ENCODE measurements at places on chromosomes 6 and 20.

GRCh38 chr6:152110886-152111820 is 303.7 kb downstream of the ESR1 start:
- no peaks in the 10 kb centered on the region for H3K27me3 ChIP-seq
- no peak overlapping the region for H3K4me3 ChIP-seq
- H3K36me3 ChIP-seq, result no peaks in the 10 kb centered on the region
- no peak for DNase-seq
- H3K27ac ChIP-seq, result no peak overlapping the region

DNA sequence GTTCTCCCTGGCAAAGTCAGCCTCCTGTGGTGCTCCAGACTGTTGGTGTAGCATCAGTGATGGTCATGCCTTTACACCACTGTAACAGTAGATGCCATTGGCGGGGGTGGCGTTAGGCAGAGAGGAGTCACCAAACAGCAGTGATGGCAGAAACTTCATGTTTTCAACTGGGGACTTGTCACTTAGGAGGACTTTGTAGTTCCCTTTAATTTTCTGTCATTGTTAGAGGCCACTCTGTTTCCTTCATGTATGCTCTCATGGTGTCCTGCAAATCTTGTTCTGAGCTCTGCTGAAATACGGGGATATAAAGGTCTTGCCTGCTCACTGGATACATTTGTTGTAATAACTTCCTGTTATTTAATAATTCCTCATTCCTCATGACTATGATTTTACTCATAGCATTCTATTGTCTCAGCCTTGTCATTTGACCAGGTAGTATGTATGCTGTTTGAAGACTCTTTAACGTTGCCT is 4.6 kb downstream of the MAP3K4 start:
- no peak for DNase-seq
- H3K27ac ChIP-seq, result no peak overlapping the region
- peaks cover 2% of the 10 kb centered on the region for H3K4me1 ChIP-seq
- H3K27me3 ChIP-seq, result no peaks in the 10 kb centered on the region

GRCh38 chr6:161546632-161547031 is 272.8 kb upstream of the AGPAT4 start:
- H3K4me3 ChIP-seq, result no peak overlapping the region
- no peaks in the 10 kb centered on the region for H3K27me3 ChIP-seq
- peaks cover 1% of the 10 kb centered on the region for H3K4me1 ChIP-seq
- no peaks in the 10 kb centered on the region for H3K36me3 ChIP-seq
- H3K27ac ChIP-seq, result no peak overlapping the region
- no peak for DNase-seq

- H3K36me3 ChIP-seq, result no peaks in the 10 kb centered on the region
- H3K4me3 ChIP-seq, result no peak overlapping the region
- H3K4me1 ChIP-seq, result no peaks in the 10 kb centered on the region
These were observed 50.5 kb downstream of the FHL5 start for GRCh38 chr6:96613291-96613999.

DNA sequence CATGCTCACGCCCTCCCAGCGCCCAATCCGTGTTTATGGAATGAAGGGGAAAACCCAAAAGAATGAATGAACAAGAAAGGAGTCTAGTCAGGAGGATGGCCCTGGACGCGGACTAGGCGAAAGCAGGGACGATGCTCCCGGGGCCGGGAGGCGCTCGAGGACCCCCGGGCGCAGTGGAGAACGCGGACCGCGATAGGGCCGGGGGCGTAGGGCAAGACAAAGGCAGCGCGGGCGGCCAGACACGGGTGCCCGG is 758 bp downstream of the GCLC start:
- H3K27ac ChIP-seq, result peak overlapping the region; percentile 94
- H3K4me3 ChIP-seq, result peak overlapping the region; percentile 95
- H3K36me3 ChIP-seq, result peaks cover 2% of the 10 kb centered on the region
- peaks cover 12% of the 10 kb centered on the region for H3K4me1 ChIP-seq

- H3K27me3 ChIP-seq, result no peaks in the 10 kb centered on the region
- peaks cover 21% of the 10 kb centered on the region for H3K4me1 ChIP-seq
- no peak for DNase-seq
- H3K27ac ChIP-seq, result no peak overlapping the region
- no peaks in the 10 kb centered on the region for H3K36me3 ChIP-seq
These were observed 114.9 kb upstream of the DST start for GRCh38 chr6:56757588-56757984.

GRCh38 chr6:88145298-88145963 is 20.7 kb downstream of the CNR1 start:
- no peak overlapping the region for H3K27ac ChIP-seq
- H3K27me3 ChIP-seq, result no peaks in the 10 kb centered on the region
- H3K4me3 ChIP-seq, result no peak overlapping the region

DNA sequence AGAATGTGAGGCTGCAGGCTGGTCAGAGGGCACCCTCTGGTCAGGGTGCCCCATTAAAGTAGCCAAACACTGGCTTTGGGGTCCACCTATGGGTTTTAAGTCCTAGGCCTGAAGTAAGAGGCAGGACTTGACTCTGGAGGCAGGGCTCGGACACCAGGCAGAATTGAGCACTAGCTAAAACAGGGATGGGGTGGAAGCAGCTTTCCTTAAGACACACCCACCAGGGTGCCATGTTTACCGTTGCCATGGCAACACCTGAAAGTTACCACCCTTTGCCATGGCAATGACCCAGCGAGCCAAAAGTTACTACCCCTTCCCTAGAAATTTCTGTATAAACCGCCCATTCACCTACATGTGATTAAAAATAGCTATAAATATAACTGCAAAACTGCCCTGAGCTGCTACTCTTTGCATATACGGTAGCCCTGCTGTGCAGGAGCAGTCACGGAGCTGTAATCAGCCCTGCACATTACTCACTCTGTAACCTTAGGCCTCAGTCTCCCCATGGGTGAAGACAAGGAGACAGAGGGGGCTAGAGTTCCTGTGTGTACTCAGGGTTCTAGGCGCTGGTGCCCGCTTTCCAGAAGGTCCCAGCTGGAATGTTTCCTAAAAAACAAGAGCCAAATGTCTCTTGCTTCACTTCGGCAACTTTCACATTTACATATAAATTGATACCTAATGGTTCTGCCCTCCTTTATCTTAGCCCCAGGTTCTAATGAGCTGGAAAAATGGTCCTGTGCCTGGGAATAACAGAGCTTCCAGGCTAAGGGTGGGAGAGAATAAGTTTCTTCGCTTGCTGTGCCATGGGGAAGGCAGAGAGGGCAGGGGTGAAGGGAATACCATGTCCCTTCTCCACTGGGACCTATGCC is 27.2 kb upstream of the SRSF6 start:
- no peaks in the 10 kb centered on the region for H3K27me3 ChIP-seq
- no peaks in the 10 kb centered on the region for H3K36me3 ChIP-seq
- H3K4me3 ChIP-seq, result no peak overlapping the region
- H3K27ac ChIP-seq, result no peak overlapping the region
- H3K4me1 ChIP-seq, result peaks cover 5% of the 10 kb centered on the region

DNA sequence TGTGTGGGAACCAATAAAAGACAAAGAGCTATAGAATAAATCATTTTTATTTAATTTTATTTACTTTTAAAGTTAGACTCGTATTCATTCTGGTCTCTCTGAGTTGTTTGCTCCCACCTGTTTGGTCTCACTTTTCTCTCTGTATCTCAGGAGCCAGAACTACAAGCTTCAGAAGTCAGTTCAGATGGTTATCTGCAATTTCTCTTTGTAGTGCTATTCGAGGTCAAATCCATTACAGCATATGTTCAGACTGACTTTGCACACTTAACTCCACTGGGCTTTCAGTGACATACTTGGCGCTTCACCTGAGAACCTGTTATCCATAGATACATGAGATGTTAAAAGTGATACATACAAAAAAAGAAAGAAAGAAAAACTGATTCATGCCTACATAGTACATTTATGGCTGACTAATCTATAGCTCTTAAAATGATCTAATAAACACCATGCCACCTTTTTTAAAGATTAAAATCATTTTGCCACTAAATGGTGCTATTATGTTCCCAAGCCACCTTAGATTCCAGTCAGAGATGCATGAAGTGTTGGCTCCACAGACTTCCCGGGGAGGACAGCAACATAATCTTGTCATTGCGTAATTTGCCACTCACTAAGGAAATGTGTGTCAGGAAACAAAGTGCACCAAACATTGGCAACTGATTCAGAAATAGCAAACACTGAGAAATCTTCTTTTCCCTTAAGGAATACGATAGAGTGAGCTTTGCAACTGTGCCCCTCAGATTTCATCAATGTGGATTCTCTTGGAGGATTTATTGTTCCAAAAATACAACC is 396.7 kb downstream of the HACE1 start:
- H3K4me1 ChIP-seq, result no peaks in the 10 kb centered on the region
- no peak for DNase-seq
- no peaks in the 10 kb centered on the region for H3K27me3 ChIP-seq
- no peaks in the 10 kb centered on the region for H3K36me3 ChIP-seq
- H3K27ac ChIP-seq, result no peak overlapping the region

GRCh38 chr6:44224029-44224964 is 902 bp downstream of the SLC29A1 start:
- no peaks in the 10 kb centered on the region for H3K27me3 ChIP-seq
- peak overlapping the region; percentile 56 for H3K4me3 ChIP-seq
- H3K27ac ChIP-seq, result no peak overlapping the region

- DNase-seq, result peak; percentile 84
- H3K27me3 ChIP-seq, result no peaks in the 10 kb centered on the region
- H3K4me1 ChIP-seq, result peaks cover 7% of the 10 kb centered on the region
These were observed 4.1 kb upstream of the ZNF512B start for GRCh38 chr20:63973636-63974401.

GRCh38 chr6:107128577-107128976 is 13.3 kb upstream of the BEND3 start:
- H3K27me3 ChIP-seq, result no peaks in the 10 kb centered on the region
- H3K4me3 ChIP-seq, result no peak overlapping the region
- H3K4me1 ChIP-seq, result peaks cover 4% of the 10 kb centered on the region
- H3K27ac ChIP-seq, result no peak overlapping the region
- no peak for DNase-seq

DNA sequence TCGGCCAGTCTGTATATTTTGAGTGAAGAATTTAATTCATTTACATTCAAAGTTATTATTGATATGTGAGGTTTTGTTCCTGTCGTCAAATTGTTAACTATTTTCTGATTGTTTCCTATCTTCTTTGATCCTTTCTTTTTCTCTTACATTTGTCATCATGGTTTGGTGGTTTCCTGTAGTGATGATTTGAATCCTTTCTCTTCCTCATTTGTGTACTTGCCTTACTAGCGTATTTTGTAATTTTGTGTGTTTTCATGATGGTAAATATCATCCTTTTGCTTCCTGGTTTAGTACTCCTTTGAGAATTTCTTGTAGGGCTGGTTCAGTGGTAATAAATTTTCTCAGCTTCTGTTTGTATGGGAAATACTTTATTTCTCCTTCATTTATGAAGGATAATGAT is 151.7 kb upstream of the CEP162 start:
- no peaks in the 10 kb centered on the region for H3K4me1 ChIP-seq
- no peak overlapping the region for H3K27ac ChIP-seq
- no peak overlapping the region for H3K4me3 ChIP-seq
- no peaks in the 10 kb centered on the region for H3K27me3 ChIP-seq
- DNase-seq, result no peak

- H3K4me1 ChIP-seq, result no peaks in the 10 kb centered on the region
- peaks cover 4% of the 10 kb centered on the region for H3K27me3 ChIP-seq
- DNase-seq, result no peak
- H3K36me3 ChIP-seq, result no peaks in the 10 kb centered on the region
These were observed 49.9 kb upstream of the ADGRF1 start for GRCh38 chr6:47091886-47092668.

DNA sequence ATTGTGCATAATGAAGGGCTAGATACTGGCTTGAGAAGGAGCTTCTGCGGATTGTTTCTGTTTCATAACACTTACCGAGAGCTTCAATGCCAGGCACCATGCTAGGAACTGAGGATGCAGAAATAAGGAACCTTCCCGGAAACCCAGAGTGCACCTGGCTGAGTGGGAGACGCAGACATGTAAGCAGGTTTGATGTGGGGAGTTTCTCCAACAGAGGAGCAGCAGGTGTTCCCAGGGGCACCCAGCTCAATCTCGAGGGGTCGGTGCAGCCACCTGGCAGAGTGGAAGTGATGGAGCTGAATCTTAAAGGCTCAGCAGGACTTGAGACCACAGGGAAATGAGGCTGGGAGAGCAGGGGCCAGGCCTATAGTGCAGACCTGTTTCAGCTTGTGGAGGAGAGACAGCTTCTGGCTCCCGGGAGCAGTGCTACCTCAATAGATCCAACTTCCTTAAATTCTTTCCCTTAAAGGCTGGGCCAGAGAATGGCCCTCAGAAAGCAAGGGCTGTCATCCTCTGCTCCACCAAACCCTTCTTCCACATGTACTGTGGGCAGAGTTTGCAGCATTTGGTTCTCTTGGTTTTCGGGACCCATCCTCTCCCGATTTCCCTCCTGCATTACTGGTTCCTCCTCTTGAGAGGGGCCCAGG is 27.8 kb upstream of the SRC start:
- no peak for DNase-seq

GRCh38 chr6:10112871-10113549 is 301.9 kb downstream of the TFAP2A start:
- peaks cover 15% of the 10 kb centered on the region for H3K27me3 ChIP-seq
- H3K27ac ChIP-seq, result no peak overlapping the region
- no peaks in the 10 kb centered on the region for H3K36me3 ChIP-seq
- peaks cover 6% of the 10 kb centered on the region for H3K4me1 ChIP-seq
- peak; percentile 8 for DNase-seq

- H3K27ac ChIP-seq, result no peak overlapping the region
- no peak overlapping the region for H3K4me3 ChIP-seq
- no peak for DNase-seq
- no peaks in the 10 kb centered on the region for H3K4me1 ChIP-seq
- no peaks in the 10 kb centered on the region for H3K36me3 ChIP-seq
- no peaks in the 10 kb centered on the region for H3K27me3 ChIP-seq
These were observed 82.9 kb downstream of the KIF6 start for GRCh38 chr6:39642270-39642669.

- no peaks in the 10 kb centered on the region for H3K36me3 ChIP-seq
- H3K4me3 ChIP-seq, result no peak overlapping the region
- no peak overlapping the region for H3K27ac ChIP-seq
- peaks cover 9% of the 10 kb centered on the region for H3K4me1 ChIP-seq
These were observed 91.5 kb upstream of the BHLHE23 start for GRCh38 chr20:63098195-63098810.

DNA sequence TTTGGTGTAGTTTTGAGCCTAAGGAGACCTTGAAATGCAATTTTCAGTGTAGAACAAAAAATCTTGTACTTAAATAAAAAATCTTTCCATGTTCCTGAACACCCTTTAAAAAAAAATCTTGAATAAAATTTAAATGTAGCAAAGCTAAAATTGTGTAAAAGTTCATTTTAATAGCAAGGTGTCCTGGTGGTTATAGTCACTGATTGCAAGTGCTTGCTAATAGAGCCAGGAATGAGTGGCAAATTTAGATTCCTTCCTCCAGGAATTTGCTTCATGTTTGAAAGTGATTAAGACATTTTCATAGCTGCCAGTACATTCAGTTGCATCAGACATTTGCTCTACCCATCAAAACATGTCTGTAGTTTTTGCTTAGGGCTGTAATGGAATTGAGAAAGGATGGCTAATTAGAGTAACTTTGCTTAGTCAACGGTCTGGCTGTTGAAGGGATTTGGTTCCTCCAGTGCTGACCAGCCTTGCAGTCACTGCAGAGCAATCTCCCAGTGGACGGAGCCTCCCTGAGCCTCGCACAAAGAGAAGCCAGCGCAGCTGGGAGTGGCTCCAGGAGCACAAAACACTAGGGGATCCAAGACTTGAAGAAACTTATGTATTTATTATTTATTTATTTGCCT is 36.5 kb downstream of the AKAP12 start:
- H3K4me1 ChIP-seq, result peaks cover 4% of the 10 kb centered on the region
- H3K27me3 ChIP-seq, result no peaks in the 10 kb centered on the region
- no peaks in the 10 kb centered on the region for H3K36me3 ChIP-seq
- H3K4me3 ChIP-seq, result no peak overlapping the region
- no peak for DNase-seq
